ENCODE measurements at places on chromosomes 13 and 19.

DNA sequence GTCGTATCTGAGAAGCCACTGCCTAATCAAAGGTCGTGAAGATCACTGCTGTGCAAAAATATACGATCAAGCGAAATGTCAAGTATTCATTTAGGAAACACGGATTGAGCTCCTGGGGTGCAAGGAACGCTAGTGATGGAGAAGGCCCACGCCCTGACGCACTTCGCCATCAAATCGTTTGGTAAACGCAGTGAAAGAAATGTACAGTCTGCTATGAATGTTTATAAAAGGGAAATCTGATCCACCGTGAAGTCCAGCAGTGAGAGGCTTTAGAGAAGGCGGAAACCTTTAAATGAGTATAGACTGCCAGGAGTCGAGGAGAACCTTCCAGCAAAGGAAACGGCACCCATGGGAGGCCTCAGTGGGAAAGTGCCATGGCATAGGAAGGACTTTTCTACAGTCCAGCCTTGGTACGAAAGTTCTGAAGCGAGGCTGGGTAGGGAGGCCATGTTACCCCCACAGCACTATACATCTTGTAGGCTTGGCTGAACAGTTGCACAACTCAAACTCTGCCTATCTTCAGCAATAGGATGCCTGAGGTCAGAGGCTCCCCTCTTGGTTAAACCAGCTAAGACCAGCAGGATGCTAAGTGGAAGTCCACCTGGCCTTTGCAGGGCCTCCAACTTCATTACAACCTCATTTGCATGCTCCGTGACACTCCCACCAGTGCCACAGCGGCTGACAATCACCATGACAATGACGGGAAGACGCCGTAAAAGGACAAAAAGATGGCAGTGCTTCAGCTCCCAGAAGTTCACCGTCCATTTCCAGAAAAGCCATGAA is 20.4 kb downstream of the PCID2 start:
- no peak for DNase-seq

DNA sequence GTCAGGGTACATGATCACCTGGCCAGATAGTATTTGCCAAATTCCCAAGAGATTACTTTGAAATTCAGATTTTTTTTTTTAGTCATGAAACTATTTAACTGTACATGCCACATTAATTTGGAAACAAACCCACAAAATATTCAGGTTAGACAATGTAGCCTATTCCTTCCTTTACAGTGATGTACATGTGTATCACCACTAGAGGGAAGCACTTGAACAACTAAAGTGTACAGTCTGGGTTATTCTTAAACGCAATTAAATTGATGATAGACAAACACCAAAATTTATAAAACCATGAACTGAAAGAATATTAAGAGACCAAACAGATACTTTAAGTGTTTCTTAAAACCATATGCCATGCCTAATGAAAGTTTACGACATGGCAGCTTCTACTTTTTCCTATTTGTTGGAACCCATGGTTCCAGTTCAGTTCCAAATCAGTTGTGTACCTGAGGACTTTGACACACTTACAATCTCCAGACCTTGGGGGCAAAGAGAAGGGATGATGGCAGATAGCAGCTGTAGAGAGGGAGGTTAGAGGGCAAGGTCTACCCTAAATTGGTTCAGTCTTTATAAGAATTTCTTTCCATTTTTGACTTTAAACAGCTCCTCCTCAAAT is 52.8 kb downstream of the TNFSF13B start:
- no peak for DNase-seq

DNA sequence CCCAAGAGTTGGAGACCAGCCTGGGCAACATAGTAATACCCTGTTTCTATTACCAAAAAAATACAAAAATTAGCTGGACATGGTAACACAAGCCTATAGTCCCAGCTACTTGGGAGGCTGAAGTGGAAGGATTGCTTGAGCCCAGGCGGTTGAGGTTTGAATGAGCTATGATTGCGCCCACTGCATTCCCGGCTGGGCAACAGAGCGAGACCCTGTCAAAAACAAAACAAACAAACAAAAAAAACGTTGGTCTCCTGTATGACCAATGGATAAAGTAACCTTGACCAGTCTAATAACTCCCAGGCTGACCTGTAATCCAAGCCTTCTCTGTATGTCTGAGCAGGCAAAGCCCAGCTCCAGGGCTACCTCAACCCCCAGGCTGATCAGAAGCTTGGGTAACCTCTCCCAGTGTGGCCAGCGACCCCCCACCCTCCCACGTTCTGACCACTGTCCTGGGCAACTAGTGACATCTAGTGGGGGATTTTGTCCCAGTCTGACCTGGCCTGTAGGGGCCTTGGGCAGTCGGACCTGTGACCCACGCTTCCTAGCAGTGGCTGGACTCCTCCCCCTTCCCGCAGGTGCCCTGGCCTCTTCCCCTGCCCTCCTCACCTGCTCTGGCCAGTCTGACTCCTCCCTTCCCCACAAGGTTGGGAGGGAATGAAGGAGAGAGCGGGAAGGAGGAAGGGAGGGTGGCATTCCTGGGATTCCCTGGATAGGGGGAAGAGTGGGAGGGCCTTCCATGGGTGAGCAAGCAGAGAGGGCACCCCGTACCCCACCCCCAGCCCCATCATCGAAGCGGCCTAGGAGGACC is 1.0 kb upstream of the BCAM start:
- peak; percentile 20 for DNase-seq

DNA sequence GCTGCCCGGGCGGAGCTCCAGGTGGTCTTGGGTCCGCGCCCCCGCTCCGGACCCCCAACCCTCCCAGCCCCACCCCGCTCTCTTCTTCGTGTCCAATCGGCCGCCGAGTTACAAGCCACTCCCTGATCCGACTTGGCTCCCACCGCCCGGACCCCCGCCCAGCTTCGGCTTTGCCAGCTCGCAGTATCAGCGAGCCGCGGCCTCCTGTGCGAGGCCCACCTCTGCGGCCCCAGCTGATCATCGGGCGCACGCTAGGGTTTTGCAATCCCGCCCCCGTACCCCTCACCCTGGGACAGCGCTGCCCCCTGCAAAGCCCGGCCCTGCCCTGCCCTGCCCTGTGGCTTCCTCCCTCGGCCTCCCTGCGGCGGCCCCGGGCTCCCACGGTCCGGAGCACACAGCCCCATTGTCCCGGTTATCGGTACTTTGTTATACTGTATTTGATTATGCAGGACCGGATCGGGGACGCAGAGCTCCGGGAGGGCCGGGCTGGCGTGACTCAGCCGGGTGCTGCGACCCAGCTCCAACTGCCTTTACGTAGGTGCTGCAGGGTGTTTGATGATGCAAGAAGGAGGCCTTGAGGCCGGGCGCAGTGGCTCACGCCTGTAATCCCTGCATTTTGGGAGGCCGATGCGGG is 598 bp upstream of the LPAR2 start:
- no peak for DNase-seq

GRCh38 chr19:17950310-17951156 is 16.4 kb upstream of the KCNN1 start:
- DNase-seq = no peak

- no peak for DNase-seq
These were observed 1730.9 kb downstream of the PCDH9 start for GRCh38 chr13:65499256-65499655.

GRCh38 chr19:35883882-35884281 is 15.5 kb downstream of the APLP1 start:
- DNase-seq = no peak

- peak; percentile 11 for DNase-seq
These were observed 64.7 kb upstream of the STARD13 start for GRCh38 chr13:33349986-33350826.

DNA sequence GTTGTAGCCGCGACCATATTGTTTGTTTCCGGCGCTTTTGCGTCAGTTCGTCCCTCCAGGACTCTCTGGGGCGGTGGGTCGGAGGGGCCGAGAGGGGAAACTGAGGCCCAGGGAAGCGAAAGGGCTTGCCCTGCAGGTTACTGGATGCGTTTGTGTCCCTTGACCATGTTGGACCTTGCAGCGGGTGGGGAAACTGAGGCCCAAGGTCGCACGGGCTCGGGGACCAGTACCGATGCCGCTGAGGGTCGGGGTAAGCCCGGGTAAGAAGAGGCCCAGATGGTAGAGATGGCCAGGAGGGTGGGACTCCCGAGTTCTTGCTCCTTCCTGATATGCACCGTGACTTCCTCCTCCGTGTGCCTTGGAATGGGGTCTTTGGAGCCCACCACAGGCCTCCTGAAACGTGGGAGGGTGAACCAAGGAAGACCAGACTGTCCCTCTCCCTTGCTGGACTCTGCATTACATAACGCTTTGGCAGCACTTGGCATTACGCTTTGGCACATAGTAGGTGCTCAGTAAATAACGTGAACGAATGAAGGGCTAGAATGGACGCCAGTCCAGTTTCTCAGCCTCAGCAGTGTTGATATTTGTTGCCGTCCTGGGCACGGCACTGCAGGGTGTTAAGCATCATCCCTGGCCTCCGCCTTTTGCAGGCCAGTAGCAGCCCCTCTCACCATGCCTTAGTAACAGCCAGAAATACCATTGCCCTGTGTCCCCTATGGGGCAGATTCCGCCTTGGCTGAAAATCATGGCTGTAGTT is 743 bp downstream of the CHAF1A start:
- no peak for DNase-seq

GRCh38 chr13:79668201-79668752 is 187.3 kb downstream of the NDFIP2 start:
- DNase-seq = no peak

Measured in T1000 (cell line).